Esophagus mucosa (tissue), 1 donor: ENCODE measurements at places on chromosomes 6 and 20. TPM values are rescaled to one million over a fixed set of nuclear protein-coding genes. Genes with fewer than 3 reads are reported as not detected.
A peak's percentile ranks its signal among the peaks of the same experiment; 100 is the strongest.

The GLYATL3 gene
- not detected for total RNA-seq

DNA sequence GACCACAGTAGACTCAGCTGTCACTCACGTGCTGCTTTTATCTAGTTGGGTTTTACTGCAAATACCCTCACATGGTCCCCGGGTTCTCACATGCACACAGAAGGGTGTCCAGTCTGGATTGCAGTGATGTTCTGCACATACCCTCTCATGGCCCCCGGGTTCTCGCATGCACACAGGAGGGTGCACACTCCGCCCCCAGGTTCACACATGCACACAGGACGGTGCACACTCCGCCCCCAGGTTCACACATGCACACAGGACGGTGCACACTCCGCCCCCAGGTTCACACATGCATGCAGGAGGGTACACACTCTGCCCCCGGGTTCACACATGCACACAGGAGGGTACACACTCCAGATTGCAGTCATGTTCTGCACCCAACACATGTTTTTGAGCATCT lies 224.3 kb downstream of the ERMARD start:
- ATAC-seq, result no peak

DNA sequence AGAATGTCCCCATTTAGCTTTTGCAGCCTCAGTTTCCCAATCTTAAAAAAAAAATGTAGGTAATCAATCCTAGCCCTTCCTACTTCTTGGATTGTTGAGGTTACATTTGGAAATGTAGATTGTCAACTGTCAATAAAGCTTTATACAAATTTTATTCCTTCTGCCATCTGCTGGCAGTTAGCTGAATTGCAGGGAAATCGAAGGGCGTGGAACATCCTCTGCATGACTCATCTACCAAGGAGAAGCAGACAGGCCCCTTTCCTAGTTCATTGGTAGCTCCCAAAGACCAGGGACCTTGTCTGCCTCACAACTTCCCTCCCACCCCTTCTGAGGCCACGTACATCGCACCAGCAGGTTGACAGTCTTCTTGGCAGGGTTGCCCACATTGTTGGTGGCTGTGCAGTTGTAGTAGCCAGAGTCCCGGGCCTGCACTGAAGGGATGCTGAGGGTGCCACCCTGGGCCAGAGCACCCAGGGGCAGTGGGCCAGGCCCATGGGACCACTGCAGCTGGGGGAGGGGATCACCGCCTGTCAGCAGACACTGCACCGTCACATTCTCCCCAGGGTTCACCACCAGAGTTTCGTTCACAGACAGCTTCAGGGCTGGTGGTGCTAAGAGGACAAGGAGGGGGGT lies 43.6 kb downstream of the MDGA1 start:
- ATAC-seq, result peak; percentile 56

The EPPIN gene
- total RNA-seq, result not detected

DNA sequence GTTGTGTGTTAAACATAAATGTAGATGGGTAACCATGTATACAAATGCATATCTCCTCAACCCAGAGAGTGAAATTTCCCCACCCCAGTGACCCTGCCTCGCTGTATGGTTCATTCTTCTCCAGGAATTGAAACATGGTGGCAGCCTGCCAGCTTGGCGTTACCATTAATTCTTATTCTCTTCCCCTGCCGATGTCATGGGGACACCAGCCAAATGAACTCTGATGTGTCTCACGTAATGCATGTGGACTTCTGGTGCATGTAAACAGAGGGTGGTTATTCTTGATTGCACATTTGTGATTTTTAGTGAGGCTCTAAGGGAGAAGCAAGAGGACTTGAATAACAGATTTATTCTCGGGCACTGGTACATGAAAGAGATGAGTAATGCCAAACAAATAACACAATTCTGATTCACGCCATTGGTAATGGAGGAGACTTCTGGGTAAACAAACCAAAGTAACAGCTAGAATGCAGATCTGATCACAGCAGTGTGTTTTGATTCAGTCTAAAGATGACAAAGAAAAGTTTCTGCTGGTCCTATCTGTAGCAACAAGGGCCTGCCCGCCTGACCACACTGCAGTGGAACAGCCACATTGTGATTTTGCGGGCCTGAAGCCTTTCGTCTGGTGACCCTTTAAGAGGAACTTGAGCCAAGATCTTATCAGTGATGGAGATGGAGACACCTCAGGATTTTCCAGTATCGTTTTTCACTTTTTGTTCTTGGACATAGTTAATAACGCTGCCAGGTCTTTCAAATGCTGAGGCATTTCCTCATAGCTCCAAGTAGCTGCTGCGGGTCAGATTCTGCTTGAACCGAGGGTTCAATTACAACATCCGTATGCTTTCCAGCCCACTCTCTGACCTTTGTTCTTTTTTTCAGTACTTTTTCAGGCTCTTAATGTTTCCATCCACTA lies 171.8 kb upstream of the AKAP12 start:
- ATAC-seq, result peak; percentile 83

- peak; percentile 72 for ATAC-seq
These were observed 109.9 kb downstream of the NOL4L start for GRCh38 chr20:32474967-32475811.

- ATAC-seq, result peak; percentile 20
These were observed 159.8 kb downstream of the PREX1 start for GRCh38 chr20:48667889-48668413.

DNA sequence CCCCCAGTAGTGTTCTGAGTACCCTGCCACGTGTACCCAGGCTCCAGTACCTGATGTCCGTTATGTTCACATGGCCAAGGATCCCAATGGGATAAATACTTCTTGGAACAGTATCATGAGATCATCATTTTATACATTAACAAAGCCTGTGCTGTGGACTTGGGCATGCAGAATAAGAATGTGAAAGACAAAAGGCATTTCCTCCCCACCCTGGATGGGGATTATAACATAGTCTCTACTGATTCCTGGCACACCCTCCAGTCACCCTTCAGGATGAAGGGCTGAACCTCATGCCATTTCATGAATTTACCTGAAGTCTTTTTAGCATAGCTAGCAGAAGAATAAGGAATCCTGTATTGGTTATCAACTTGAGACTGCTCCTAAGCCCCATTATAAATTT lies 2.8 kb downstream of the TNFRSF21 start:
- ATAC-seq, result no peak

- ATAC-seq, result peak; percentile 81
These were observed 218.2 kb downstream of the OR2B2 start for GRCh38 chr6:27693766-27694546.
